ENCODE measurements at places on chromosomes 16 and 17.

DNA sequence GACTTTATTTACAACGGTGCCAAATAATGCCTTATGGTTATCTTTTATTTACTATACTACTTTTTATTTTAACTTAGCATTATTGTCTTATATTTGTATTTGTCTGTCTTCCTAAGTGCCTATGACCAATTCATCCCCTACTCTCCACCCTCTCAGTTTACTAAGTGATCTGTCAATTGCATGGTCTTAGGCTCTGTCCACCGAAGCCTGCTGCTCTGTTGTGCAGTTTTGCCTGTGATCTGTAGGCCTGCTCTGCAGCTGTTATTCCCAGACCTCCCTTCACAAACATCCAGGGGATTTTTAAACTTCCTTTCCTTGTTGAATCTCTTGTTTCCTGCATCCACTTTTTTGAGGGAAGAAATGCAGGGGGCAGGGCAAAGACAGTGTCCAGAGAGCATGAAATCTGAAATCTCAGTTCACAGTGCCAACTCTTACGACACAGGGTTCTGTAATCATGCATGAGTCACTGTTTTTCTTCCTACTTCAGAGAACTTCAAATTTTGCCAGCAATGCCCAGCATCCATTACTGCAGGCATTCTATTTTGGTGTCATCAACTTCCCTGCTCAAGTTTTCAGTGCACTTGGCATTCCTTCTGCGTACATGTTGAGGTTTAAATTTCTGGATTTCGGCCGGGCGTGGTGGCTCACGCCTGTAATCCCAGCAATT lies 11.4 kb downstream of the SLFN5 start:
- peak; percentile 66 for DNase-seq

- DNase-seq = no peak
Observed at GRCh38 chr16:73052576-73052975, 4.6 kb upstream of the ZFHX3 start.

- no peak for DNase-seq
Observed at GRCh38 chr17:49241692-49242397, 11.3 kb upstream of the PHOSPHO1 start.

GRCh38 chr17:11644265-11645212 lies 46.3 kb downstream of the DNAH9 start:
- peak; percentile 83 for DNase-seq

DNA sequence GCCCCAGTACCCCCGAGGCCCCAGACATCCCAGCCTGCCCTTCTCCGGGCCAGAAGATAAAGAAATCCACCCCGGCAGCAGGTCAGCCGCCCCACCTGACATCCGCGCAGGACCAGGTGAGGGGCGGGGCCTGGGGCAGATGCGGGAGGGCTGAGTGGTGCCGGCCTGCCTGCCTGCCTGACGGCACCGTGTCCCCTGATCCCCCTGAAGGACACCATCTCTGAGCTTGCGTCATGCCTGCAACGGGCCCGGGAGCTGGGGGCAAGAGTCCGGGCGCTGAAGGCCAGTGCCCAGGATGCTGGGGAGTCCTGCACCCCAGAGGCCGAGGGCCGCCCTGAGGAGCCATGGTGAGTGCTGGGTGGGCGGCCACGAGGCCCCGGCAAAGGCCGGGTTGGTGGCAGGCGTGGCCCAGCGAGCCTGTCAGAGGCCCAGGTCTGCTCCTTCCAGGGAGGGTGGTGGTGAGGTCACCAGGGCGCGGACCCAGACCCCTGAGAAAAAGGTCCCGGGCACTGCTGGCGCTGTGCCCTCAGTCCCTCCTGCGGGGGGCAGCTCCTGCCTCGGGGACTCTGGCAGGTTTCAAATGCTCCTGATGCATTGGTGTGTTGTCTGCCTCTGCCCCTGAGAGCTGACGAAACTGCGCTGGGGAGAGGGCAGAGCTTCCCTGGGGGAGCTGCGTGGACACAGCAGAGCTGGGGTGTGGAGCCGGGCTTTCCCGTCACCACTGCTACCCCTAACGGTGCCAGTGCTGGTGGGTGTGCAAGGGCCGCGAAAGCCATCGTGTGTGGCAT lies 1.2 kb downstream of the CDT1 start:
- no peak for DNase-seq

DNA sequence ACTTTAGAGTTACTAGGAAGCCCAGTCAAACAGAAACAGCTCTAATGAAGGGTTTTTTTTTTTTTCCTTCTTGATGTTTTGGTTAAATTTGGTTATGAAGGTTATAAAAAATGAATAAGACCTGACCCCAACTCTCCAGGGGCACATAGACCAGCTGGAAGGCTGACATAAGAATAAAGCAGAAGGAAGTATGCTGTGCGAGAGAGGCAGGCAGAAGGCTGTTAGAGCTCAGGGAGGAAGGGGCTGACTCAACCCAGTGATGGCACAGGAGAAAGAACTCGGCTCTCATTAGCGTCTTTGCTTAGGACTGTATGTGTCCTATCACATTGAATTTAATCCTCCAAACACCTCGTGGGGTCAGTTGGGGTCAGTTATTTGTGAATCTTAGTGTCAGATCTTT lies 474.6 kb downstream of the PMP22 start:
- DNase-seq = no peak

GRCh38 chr17:82424001-82424862 lies 5.8 kb upstream of the OGFOD3 start:
- DNase-seq = peak; percentile 36

- DNase-seq = peak; percentile 46
Observed at GRCh38 chr16:1789643-1790045, 3.9 kb downstream of the IGFALS start.

- peak; percentile 77 for DNase-seq
Observed at GRCh38 chr17:74429604-74430384, 2.1 kb upstream of the GPRC5C start.

- peak; percentile 24 for DNase-seq
Observed at GRCh38 chr16:84379709-84380362, 11.5 kb downstream of the ATP2C2 start.

GRCh38 chr17:42774066-42774745 lies 957 bp downstream of the VPS25 start:
- no peak for DNase-seq

DNA sequence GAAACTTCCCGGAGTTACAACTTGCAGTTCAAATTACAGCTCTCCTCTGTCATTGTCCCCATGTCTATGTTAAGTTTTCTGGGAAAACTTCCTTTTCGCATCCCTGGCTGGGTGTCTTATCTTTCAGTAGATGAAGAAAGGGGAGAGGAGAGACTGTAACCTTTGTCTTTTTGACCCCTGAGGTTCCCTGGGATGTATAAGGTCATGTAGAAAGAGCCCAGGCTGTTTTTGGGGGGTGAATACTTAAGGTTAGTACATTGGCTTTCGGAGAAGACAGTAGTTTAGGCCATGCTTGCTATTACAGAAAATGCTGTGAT lies 31.1 kb downstream of the HS3ST3B1 start:
- DNase-seq = no peak

DNA sequence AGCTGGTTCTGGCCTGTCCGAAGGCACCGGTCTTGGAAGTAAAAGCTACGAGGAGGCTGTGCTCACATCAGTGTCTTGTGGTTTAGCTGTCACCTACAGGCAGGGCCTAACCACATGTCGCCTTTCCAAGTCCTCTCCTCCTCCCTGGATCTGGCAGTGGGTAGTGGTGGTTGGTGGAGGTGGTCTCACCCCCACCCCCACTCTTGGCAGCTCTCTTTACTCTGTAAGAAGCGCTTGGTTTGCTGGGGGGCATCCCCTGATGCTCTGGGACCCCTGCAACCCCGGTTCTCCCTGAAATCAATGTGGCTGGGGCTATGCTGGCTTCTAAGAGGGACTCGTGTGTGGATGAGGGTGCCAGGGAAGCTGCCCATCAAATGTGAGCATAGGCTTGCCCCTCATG lies 68.3 kb downstream of the WIPI1 start:
- no peak for DNase-seq

GRCh38 chr16:75494661-75495075 lies 573 bp downstream of the CHST6 start:
- DNase-seq = no peak

GRCh38 chr17:75131278-75132017 lies at the start of gene NT5C:
NT5C (minus strand) TSS chr17:75131742; CDS start chr17:75131707, 35 bp downstream.
- peak; percentile 93 for DNase-seq

DNA sequence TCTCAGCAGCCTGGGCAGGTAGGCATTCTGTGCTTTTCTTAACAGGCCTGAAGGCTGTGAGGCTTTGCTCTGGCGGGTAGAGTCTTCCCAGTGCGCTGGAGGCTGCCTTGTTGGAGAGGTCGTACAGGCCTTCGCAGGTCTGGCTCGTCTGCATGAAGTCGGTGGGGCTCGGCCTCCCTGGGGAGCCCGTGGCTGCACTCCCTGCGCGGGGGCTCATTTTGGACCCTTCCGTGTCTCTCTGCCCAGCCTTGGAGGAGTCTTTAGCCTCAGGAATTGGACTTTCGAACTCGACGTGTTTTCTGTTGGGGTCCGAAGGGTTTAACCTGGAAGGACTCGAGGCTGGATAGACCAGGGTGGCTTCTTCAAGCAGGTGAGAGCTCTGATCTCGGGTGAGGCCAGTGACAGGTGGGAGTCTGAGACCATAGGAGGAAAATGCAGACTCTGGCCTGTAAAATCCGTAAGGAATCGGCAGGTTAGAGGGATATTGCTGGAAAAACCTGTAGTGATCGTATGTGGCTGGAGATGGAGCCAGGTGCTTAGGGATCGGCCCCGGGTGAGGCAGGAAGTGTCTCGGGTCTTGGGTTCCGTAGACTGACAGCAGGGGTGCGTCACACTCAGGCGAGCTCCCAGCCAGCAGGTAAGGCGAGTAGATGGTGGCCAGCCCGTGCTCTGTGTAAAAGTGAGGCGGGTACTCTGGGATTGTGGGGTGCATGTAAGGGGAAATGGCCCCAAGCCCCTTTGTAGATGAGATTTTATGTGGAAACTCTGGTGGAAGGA lies 8.6 kb downstream of the ZNF750 start:
- no peak for DNase-seq

DNA sequence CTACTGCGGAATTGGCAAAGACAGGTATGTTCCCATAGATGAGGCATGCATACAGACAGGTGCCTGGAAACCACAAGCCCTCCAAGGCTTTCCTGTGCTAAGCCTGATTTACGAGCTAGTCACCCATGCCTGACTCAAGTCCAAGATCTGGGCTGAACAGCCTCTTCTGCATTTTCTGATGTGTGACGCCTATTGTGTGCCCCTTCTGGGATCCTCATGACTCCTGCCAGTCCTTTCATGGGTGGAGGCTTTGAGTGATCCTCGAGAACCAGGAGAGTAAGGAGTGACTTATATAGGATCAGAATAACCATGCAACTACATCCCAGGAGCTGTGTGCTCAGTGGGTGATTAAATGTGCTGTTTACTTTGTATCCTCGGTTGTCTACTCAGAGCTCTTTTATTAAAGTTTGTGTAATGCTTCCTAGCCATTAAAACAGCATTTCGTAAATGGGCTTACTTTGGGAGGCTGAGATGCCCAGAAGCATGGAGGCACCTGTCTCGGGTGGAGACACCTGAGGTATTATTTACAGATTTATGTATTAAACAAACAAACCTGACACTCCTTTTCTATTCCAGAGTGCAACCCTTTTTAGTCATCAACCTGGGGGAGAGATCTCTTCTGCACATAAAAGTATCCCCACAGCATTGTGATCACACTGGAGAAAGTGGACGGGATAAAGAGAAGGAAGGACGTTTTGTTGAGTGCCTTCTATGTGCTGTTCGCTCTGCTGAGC lies 373.0 kb upstream of the DYNLRB2 start:
- DNase-seq = no peak

GRCh38 chr16:48959204-48959603 lies 322.4 kb downstream of the CBLN1 start:
- DNase-seq = no peak

GRCh38 chr16:19804538-19805323 lies 79.9 kb downstream of the GPRC5B start:
- peak; percentile 59 for DNase-seq

- DNase-seq = no peak
Observed at GRCh38 chr16:86374603-86375130, 135.7 kb upstream of the FOXF1 start.

DNA sequence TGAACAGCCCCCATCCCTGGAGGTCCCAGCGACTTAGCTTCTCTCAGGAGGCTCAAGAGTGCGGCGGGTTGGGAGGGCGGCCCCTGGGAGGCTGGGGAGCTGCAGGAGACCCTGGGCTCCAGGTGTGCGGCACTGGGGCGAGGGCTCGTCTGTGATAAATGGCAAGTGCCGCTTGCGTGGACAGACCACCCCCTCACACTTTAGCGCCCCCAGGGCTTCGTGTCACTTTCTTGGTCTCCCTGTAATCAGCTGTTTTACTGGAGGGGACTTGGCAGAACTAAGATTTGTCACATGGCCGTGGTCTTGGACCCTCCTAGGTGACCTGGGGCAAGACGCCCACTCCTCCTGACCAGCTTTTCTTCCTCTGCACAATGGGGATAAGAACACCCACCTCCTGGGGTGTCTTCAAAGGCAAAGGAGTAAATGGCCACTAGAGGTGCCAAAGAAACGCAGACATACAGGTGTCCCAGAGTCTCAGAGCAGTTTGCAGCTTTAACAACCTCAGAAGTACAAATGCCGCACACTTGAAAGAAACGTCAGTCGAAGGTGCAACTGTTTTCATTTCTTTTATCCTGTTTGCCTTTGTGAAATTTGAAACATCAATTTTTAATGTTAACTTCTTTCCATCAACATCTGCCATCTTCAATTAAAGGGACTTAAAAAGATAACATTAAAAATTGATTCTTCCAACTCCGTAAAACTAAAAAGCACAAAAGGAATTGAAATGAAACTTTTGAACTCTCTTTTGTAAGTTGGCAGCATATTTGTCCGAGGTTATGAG lies 946 bp downstream of the OSGIN1 start:
- no peak for DNase-seq

DNA sequence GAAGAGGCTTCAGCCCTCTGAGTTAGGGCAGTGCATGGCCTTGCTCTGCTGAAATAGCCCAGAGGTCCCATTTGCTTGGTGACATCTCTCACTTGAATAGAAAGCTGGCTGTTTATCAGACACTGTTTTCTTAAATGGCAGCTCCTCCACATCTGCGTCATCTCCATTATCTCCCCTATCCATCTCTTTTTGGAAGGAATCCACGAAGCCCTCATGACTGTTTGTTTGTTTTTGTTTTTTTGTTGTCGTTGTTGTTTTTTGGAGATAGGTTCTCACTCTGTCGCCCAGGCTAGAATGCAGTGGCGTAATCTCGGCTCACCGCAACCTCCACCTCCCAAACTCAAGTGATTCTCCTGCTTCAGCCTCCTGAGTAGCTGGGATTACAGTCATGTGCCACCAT lies 16.6 kb downstream of the NAA60 start:
- DNase-seq = no peak

DNA sequence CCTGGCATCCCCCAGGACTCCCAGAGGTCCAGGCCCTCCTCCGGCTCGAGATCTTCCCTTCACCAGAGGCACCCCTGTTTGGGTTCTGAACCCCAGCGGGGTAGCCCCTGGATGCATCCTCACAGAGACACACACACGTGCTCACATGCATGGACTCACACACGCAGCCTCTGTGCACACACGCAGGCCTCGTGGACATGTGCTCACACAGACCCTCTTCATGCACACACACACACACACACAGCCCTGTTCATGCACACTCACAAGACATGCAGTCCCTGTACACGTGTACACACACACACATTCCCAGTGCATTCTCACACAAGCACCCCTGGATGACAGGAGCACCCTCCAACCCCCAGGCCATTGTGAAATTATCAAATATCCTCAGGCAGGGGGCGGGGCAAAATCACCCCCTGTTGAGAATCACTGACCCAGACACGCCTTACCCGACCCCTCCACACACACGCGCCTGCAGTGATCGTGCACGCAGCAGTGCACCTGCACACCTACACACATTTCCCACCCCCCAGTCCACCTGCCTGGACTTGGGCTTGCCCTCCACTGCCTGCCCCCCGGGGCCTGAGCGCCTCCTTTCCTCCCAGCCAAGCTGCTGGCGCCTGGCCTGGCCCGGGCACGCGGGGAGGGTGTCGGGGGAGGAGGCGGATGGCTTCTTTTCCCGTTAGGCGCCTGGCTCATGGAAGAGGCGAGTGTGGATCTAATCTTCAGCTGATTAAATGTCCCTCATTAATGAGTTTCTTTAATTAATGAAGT lies 62.6 kb downstream of the ENGASE start:
- no peak for DNase-seq
